ENCODE measurements at places on chromosomes 7 and 10.

DNA sequence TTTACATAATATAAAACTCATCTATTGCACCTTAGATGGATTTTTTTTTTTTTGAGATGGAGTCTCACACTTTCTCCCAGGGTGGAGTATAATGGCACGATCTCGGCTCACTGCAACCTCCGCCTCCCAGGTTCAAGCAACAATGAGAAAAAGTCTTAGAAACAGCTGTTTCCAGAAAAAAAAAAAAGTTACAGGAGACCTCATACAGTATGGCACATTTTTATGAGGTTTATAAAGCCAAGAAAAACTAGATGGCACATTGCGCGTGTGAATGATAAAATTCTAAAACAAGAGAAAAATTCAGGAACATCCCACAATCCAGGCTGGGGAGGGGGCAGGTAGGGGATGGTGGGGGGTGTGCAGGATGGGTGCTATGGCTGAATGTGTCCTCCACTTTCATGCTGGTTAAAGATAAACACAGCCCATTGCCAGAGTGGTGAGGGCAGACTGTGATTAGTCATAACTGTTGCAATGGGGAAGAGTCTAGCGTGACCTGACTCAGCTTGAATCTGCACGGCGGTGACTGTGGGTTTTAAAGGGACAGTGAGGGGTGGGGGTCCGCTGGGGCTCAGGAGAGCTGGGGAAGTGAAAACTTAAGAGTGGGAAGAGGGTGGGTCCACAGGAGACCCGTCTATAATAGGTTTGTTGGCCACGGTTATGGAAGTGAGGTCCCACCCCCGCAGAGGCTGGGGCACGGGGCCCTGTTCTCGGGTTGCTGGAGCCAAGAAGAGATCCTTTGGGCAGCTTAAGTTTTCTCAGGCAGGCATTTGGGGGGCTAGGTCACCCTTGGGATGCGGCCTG, 11.9 kb upstream of the LRRC27 start:
- DNase-seq, result peak; percentile 89

- DNase-seq, result peak; percentile 11
Measured at GRCh38 chr7:98733036-98733435, 116.0 kb downstream of the NPTX2 start.

GRCh38 chr10:35745617-35746403, 103.7 kb upstream of the FZD8 start:
- DNase-seq, result no peak

GRCh38 chr7:159000859-159001435, 143.7 kb downstream of the VIPR2 start:
- DNase-seq, result no peak

- DNase-seq, result no peak
Measured at GRCh38 chr7:45984386-45985295, 63.6 kb upstream of the IGFBP3 start.

DNA sequence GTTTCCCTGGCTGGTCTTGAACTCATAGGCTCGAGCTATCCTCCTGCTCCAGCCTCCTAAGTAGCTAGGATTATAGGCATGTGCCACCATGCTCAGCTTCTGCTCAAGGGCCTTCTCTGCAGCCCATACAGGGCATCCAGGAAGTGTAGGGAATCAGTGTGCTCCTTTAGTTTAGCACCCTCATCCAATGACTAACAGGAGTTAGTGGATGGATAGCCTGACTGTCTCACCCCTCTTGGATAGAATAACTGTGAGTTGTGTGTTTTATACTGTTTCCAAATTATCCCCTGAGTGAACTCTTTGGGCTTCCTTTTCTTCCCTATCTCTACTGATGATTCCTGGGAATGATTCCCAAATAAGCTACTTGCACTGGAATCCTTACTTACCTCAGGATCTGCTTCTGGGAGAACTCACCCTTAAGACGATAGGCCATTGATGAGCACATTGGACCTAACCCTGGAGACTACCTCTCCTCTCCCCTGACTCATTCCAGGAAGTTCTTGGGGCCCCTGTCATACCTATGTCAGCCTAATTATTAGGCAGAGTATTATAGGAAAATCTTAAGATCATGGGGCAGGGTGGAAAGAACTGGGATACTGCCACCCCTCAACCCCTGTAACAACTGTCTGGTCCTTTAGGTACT, 18.5 kb downstream of the STRIP2 start:
- DNase-seq, result no peak

DNA sequence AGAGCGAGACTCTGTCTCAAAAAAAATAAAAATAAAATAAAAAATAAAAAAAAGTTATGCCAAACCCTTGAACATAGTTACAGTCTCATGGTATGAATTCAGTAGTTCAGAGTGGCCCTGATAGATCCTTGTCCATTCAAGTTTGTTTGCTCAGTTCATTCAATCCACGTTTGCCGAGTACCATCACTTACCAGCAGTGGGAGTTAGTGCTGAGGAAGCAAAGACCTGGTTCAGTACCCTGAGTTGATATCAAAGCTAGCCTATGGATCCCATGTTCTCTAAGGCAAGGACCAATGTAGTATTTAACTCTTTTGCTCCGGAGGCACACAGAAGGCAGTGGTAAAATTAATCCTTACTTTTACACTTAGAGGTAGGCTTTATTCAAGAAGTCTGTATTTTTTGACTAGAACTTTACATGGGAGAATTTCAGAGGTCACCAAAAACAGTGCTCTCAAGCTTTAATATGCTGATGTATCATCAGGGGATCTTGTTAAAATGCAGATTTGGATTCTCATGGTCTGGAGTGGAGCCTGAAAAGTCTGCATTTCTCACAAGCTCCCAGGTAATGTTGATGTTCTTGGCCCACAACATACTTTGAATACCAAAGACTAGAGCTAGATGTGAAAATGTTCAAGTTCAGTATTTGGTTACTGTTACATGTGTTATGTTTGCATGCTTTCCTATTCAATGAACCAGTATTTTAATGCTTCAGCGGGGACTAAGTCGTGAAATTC, 38.1 kb upstream of the HBP1 start:
- no peak for DNase-seq

DNA sequence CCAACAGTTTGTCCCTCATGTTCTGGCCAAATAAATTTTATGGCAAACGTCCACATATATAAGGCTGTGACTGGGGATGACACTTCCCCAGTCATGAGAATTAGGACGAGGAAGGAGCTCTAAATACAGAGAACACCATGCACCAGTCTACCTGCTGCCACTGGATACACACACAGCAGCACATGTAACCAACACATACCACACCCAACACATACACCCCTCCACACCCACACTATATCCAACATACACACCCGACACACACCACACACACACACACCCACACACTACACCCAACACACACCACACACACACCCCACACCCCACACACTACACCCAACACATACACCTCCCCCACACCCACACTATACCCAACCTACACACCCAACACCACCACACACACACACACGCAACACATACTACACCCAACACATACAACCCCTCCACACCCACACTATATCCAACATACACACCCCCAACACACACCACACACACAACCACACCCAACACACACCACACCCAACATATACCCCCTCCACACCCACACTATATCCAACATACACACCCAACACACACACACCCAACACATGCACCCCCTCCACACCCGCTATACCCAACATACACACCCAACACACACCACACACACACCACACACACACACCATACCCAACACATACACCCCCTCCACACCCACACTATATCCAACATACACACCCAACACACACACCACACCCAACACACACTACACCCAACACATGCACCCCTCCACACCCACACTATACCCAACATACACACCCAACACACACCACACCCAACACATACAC, 74.1 kb downstream of the HIPK2 start:
- DNase-seq, result no peak

DNA sequence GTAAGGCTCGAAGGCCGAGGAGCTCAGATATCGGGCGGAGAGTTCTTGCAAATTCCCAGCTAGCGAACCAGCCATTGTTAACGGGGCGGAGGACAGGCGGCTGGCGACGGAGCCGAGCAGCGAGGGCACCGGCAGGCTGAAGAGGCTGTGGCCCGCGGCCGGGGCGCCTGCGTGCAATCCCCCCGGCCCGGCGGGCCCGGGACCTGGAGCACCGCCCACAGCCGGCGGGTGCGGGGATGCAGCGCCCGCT, 4.1 kb downstream of the VAX1 start:
- DNase-seq, result no peak

DNA sequence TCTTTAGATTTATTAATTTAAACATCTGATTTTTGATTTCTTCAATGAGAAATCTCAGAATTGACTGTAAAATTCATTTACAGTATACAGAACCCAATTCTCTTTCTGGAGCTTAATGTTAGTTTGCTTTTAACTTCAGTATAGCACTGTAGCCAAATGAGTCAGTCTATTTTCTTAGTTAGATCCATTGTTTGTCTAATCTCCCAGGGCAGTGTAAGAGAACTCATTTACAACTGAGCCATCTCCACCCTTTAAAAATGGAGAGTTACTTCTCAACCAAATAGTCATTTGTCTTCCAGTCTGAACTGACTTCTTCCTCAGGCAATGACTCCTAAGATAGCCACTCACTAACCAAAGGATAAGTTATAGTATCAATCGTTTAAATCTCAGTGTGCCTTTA, 3.0 kb upstream of the WNT2 start:
- DNase-seq, result no peak

- DNase-seq, result no peak
Measured at GRCh38 chr10:11197266-11197712, 179.6 kb downstream of the CELF2 start.

- DNase-seq, result no peak
Measured at GRCh38 chr7:136205956-136206355, 228.8 kb upstream of the MTPN start.

GRCh38 chr7:117673367-117673766, 193.5 kb downstream of the CFTR start:
- DNase-seq, result no peak

GRCh38 chr10:116774728-116775151, 32.4 kb upstream of the HSPA12A start:
- DNase-seq, result no peak

GRCh38 chr7:31134246-31135188, 82.4 kb downstream of the ADCYAP1R1 start:
- peak; percentile 93 for DNase-seq

- DNase-seq, result no peak
Measured at GRCh38 chr10:132253092-132253687, 54.6 kb downstream of the STK32C start.

DNA sequence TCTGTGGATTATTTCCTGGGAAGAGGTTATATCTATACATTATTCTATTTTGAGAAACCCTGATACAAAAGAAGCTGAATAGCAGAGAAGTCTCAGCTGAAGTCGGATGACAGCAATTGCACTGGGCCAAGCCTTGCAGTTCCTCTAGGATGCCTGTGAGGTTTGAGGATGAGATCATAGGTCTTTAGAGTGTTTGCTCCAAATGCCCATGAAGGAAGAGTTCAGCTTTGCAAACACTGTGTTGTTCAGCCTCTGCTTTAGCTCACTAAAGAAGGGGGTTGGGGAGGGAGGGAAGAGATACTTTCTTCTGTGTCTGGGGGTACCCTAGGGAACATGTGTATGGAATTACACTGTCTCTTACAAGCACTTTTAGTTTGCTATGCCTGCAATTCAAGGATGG, 282.5 kb upstream of the NRP1 start:
- peak; percentile 47 for DNase-seq

DNA sequence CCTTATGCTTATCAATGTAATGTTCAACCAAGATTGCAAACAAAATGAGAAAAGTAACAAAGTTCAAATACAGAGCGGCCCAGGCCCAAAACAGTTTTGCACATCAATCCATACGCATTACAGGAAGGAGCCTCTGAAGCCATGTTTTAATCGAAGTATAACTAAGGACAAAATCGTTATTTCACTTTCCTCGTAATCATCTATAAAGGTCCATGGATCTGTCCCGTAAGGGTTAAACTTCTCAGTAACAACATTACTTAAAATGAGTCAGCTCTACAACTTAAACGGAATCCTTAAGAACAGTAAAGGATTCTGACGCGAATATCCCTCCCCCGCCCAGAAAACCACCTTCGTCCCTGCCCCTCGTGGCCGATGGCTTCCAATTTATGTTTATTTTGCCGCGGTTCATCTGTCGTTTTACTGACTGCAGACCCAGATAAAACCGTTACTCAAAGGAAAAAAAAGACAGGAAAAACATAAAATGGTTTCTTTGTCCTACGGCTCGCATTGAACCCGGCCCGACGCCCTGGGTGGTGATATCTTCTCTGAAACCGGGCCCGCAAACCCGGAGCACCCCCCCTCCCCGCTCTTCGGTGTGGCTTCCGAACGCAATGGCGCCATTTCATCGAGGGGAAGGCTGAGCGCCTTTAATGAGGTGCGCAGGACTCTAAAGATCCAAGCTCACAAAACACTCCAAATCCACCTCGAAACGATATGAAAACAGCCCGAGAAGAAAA, 1.1 kb downstream of the HNRNPA2B1 start:
- DNase-seq, result peak; percentile 83
